Epithelial cell of prostate (primary cell): ENCODE measurements at places on chromosomes 4 and X.

DNA sequence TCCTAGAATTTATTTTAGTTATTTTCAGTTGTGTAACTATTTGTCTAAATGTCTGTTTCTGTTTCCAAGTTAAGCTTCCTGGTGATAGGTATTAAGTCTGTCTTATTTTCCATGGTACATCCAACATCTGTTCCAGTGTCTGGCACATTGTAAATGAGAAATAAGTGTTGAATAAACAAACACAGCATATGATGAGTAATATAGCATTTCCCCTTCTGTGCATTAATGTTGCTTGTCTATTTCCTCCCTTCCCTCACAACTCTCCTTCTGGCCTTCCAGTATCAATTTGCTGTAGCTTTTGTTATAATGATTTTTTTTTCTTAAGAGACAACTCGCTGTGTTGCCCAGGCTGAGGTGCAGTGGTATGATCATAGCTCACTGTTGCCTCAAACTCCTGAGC is 36.1 kb downstream of the COPS4 start:
- DNase-seq = no peak

GRCh38 chr4:145299380-145300076 is 119.1 kb upstream of the OTUD4 start:
- DNase-seq = peak; percentile 49

DNA sequence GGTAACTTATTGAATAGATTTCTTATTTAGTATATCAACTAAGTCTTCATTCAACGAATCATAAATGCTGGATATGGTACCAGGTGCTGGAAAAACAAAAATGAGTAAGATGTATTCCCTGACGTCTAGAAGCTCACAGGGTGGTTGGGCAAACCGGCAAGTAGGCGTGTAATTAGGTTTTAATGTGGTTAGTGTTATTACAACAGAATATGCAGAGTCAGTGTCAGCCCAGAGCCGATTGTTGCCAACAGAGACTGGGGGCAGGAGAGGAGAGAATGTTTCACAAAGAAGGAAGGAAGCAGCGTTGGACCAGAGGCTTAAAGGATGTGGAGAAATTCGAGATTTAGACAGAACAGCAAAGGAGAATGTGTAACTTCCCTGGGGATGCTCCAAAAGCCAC is 111.7 kb downstream of the TENM3 start:
- no peak for DNase-seq

DNA sequence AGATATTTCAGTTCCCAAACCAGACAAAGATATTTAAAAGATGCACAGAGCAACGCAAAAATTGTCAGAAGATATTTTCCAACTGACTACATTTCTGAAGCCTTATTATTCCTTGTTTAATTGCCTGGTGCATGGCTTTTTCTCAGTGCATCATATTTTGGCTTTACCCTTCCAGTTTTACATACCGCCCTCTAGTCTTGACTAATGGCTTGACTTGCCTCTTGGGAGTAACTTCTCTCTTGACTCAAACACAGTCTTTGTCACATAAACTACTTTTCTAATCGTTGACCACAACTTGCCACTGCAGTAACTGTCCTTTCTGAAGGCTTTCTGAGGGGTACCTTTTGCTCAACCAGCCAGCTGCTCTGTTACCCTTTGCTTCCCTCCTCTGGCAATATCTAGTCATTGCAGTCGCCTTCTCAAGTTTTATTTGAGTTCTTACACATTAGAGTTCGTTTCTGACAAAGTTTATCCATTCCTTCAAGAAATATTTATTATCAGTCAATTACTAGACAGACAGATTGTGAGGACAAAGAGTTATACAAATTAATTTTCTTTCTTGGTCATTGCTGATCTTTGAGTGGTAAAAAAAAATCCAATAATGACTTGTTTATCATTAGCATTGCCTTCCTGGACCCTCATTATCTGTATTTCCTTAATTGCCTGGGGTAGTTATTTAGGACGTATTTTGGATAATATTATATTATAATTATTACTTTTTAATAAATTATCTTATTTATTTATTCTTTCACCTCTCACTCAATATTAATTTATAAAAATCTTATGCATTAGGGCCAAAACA is 506.9 kb upstream of the PCDH10 start:
- DNase-seq = no peak

DNA sequence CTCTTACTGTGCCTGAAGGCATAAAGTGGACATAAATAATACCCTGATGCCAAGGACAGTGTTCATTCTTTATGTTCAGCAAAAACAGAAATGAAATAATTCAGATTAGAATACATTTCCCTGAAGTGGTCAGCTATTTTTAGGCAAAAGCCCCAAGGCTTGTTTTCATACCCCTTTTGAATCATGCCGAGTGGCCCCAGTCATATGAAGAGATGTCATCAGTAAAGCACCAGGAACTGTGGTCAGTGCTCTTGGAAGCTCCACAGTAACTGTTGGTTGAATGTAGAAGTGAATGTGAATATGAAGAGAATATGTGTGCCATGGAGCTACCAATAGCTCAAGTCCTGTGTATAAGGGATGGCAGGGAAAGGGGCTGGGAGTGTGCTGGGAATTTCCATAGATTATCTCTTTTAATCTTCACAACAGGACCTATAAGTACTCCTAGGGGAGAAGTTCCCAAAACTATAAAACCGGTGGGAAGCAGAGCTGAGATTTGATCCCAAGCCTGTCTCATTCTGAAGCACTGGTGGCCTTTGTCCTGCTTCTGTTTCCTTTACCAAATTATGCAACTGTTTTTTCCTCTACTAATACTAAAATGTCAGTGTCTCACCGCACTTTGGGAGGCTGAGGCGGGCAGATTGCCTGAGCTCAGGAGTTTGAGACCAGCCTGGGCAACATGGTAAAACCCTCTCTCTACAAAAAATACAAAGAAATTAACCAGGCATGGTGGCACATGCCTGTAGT is 52.6 kb downstream of the FNIP2 start:
- no peak for DNase-seq

DNA sequence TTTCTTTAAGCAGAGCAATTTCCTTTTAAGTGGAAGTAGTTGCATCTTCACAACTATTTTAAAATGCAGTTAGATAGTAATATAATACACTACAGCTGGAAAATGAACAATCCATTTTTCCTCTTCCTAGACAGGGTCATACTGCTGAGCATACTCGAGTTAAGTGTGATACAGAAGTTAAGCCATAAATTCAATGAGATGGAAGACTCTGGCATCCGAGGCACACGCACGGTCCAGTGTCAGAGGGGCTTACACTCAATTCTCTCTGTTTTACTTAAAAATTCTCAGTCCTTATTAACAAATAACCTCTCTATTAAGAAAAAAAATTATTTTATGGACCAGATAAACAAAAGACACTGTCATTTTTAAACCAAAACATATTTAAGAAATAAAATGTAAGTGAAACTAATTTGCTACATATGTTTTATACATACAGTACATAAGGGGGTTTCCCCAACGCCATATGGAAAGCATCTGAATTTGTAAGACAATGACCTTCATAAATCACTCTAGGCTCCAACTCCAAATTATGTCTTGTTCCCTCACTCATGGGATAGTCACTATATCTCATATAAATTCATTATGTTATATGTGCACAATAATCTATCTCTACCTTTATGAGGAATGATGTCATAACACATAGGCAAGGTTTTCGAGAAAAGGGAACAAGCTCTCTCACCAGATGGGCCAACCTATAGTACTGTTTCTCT is 315.3 kb downstream of the PAPSS1 start:
- DNase-seq = no peak

DNA sequence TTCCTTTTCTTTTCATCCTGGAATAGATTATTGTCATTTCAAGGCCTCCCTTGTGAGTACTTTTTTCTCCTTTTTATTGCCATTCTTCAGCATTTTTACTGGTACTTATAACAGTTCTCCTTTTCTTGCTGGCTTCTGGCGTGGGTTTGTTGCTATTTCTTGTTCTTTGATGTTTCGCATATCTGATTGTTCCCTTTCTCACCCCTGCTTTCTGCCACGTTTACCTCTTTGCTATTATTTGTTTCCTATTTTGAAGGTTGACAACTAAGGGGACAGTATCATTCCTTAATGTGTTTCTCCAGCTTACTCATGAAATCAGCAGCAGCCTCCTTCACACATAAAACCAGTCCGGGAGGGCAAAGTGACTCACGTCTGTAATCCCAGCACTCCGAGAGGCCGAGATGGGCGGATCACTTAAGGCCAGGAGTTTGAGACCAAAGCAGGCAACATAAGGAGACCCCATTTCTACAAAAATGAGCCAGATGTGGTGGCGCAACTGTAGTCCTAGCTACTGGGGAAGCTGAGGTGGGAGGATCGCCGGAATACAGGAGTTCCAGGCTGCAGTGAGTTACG is 72.6 kb downstream of the DMD start:
- no peak for DNase-seq

DNA sequence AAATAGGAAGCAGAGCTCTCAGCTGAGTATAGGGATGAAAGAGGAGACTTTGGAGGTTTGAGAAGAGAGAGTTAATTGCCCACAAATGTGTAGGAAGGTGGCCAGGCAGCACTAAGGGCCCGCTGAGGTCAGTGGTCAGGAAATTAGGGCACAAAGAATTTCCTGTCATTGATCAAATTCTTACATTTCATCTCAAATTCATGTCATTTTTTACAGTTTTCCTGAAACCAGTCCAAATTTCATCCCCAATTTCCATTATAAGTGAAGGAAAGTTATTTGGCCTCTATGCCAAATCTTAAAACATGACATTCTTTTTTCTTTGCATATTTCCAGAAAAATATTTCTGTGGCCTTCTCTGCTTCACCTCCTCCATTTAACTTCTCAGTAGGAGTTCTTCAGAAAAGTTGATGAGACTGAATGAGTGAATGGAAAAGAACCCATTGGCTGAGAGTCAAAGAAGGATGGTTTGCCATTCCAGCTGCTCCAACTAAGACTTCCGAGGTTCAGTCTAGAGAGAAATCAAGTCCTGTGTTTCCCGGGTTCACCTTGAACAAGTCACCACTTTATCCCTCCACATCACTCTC is 68.7 kb upstream of the SPRY1 start:
- no peak for DNase-seq

DNA sequence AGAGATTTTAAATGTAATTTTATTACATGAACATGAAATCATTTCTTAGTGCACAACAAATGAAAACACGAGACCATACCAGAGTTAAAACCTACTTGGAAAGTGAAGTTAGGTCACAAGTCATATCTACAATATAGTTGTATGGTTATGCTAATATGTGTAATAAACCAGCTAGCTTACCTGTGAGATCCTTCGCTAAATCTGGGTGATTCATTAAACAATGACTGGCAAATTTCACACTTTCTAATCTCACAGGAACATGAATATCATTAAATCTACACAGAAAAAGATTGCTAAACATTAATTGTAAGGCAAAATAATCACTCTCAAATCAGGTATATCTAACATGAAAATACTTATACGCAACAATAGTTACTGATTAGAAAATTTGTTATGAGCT is 67.6 kb downstream of the PDS5A start:
- no peak for DNase-seq

- DNase-seq = no peak
Measured at GRCh38 chr4:88751258-88752075, 53.8 kb upstream of the NAP1L5 start.

DNA sequence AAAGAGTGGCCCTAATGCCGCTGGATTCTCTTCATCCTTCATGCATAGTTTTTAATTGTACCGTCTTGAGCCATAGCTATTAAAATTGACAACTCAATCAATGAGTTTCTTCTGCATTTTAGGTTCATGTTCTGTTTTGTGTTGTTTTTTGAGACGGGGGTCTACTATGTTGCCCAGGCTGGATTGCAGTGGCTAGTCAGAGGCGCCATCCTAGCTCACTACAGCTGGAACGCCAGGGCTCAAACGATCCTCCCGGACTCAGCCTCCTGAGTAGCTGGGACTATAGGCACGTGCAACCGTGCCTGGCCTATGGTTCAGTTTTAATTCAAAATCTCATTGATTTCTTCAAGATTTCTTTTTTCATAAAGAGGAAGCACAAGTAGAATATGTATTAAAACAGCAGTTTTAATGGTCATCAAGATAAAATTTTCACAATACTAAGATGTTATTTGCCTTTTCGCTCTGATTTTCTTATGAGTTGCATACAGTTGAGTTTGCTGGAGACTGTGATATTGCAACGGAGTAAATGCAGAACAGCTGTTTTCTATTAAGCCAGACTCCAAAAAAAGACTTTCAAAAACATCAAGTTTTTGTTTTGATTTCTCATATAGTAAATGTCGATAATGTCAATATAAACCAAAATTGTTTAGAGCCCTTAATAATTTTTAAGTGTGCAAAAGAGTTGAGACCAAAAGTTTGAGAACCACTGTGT is 1.1 kb upstream of the STX18 start:
- no peak for DNase-seq

DNA sequence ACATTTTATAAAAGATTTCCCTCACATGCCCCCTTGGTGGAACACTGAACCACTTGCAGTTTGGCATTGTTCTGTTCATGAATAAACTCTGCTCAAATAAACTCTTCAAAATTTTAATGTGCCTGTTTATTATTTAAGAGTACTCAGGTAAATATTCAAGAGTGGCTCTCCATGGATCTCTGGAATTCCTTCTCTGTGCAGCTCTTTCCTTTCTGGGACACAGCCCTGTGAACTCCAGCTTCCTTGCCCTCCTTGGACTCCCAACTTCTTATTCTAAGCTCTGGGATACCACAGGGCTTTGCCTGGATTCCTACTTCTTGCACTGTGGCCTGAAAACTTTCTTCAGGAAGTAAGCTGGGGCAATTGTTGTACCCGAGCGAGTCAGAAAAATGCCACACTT is 8.3 kb downstream of the BEX3 start:
- no peak for DNase-seq

DNA sequence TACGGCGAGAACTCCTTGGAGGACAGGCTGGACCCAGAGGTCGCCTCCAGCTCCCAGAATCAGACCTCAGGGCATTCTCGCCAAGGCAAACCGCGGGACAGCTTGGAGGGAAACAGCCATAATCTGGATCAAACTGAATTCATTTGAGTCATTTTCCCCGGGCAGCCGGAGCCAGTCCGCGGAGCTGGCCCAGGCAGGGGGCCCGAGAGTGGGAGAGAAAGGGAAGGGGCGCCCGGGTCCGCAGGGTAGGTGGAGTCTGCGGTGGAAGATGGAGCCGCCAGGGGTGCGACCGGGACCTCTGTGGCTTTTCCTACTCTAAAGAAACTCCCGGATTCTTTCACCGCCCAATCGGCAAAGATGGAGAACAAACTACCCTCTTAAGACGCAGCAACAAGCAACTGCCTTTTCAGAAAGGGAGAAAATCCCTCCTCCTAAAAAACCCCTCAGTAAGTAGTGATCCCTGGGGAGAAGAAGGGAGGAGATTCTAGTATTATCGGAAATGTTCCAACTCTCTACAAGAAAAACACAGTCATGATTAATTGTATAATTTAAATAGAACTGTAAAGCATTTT is 5.2 kb downstream of the NKX3-2 start:
- no peak for DNase-seq

- DNase-seq = no peak
Measured at GRCh38 chr4:157270552-157270951, 50.0 kb downstream of the GRIA2 start.

DNA sequence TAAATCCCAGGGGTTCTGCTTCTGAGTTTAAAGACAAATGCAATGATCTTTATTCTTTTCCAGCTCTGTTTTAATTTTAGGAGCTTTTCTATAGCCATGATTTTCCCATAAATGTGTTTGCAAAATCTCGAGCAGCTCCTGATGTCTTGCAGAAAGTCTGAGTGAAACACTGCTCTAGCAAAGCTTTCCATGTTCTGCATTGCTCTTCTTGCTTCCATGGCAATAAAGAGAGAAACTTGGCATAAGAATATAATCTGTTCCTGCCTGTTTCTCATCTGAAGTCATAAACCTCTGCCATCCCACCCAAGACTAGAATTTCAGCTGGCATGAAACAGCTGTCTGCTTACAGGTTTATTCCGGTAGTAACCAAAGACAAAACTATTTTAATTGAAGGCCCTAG is 254.5 kb downstream of the SPRY1 start:
- DNase-seq = no peak
